Stimulated activated CD8-positive, alpha-beta memory T cell treated with anti-CD3 and anti-CD28 coated beads, Interleukin-4, amount 100 ng/mL, for 4 hours (primary cell): ENCODE measurements at places on chromosomes 2 and 18.

DNA sequence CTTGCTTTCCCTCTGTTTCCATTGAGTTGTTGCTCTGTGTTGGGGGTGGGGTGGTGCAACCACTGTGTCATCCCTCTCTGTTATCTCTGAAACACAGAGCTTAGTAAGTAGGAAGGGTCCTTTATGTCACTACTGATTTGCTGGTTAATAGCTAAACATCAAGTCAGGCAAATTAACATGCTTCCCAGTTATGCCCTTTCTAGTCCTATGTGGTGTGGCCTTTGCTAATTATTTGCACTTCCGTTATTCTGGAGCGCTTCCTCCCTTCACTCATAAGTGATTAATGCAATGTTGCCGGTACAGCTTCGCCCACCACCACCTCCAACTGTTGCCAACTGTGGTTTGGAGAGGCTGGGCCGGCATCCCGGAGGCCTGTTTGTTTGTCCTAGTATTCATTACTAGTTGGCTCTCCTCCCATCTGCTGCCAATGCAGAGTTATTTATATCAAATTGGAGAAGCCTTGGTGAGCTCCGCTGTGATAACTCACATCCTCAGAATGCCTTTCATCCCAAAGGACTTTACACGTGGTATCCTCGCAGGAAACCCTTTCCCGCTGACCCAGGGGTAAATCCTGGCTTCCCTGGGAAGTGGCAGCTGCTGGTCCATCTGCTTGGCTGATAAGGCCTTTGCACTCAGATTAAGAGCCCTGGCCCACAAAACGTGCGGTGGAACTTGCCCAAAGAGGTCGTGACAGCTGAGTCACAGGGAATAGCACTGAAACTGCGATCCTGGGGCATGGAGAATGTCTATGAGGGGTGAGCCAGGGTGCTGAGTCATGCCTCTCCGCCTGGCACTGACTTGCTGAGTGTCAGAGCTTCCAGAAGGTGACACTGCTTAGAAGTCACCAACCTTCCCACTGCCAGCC lies 72.0 kb upstream of the ZCCHC2 start:
- DNase-seq = no peak

DNA sequence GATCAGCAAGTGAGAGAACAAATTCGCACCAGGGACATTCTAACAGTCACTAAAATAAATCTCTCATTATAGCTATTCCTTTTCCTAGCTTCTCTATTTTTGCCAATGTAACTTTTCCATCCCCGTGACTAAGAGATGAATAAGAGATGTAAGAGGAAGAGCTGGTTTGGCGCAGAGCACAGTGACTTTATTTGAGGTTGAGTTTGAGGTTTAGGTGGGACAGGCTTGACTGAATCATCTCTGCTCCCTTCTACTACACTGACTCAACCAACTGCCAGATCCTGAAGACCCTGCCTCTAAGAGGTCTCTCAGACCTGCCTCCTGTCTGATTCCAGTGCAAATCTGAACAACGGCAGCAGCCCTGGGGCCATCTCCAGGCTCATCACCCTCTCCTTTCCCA lies 28.0 kb downstream of the RFX8 start:
- no peak for DNase-seq

DNA sequence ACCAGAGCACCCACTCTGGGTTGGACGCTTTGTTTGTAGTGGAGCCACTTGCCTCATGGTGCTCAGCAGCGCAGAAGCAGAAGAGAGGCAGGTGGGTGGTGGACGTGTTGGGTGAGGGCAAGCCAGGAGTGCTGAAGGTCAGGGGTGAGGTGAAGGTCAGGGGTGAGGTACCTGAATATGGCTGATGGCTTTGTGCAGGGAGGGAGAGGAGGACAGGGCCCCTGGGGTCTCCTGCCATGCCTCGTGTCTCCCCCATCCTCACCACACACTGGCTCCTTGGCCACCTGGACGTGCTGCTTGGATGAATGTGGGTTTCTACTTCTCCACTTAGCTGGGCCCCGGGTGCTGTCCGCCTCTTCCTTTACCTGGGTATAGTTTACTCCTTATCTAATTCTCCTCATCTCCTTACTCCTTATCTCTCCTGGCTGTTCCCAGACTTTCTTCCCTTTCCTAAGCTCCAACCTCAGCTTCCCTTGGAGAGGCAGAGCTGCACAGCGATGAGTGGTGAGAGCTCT lies 68.1 kb downstream of the DYSF start:
- DNase-seq = no peak

GRCh38 chr2:74179063-74179865 lies 585 bp upstream of the MOB1A start:
- no peak for DNase-seq

DNA sequence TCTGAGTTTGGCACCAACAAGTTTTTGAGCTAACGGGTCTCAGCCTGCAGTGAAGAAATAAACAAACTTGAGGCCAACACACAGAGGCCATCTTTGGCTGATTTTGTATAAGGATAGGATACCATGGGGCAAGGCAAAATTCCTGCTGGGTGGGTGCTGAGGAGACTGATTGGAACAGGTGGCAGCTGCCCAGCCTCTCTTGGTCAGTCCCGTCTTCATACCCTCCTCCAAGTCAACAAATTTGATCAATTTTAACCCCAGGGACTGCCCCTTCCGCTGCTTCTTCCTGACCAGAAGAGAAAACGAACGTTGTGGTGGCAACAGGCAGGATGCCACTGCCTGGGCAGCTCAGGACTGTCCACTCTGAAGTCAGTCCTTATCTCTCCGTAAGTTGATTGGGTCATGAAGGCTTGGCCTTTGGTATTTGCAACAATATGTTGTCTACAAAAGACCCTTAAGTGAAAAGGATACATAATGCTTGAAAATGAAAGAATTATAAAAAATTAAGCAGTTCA lies 139.3 kb downstream of the SPP2 start:
- no peak for DNase-seq

- no peak for DNase-seq
These were observed 115.6 kb downstream of the PPP1R1C start for GRCh38 chr2:182101263-182101662.

- no peak for DNase-seq
These were observed 568.3 kb upstream of the MEX3C start for GRCh38 chr18:51765606-51766360.

GRCh38 chr2:51620796-51621195 lies 588.9 kb upstream of the NRXN1 start:
- no peak for DNase-seq

DNA sequence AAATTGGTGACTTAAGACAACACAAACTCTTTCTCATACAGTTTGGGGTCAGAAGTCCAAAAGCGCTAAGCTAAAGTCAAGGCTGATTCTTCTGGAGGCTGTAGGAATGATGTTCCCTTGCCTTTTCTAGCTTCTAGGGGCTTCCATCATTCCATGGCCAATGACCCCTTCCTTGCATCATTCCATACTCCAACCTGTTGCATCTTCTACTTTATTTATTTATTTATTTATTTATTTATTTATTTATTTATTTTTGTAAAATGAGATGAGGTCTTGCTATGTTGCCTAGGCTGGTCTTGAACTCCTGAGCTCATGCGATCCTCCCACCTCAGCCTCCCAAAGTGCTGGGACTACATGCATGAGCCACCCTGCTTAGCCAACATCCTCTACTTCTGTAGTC lies 44.7 kb upstream of the C1D start:
- no peak for DNase-seq

- no peak for DNase-seq
These were observed 7.9 kb downstream of the GAD1 start for GRCh38 chr2:170824526-170825015.

DNA sequence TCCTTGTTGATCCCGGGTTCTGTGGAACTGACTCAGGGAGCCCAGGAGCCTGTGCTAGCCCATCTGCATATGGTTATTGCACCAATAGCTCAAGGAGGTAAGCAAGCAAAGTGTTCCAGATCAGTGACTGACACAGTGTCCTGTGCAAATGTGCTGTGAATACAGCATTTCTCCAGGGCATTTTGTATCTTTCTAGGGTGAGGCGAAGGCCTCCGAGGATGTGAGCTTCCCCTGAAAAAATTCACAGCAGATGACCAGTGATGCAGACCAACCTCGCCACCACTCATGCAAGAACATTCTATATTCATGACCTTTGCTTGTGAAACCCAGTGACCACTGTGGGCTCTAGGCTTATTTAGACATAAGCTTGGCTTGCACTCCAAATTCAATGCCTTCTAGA lies 15.2 kb upstream of the NT5DC4 start:
- DNase-seq = no peak

DNA sequence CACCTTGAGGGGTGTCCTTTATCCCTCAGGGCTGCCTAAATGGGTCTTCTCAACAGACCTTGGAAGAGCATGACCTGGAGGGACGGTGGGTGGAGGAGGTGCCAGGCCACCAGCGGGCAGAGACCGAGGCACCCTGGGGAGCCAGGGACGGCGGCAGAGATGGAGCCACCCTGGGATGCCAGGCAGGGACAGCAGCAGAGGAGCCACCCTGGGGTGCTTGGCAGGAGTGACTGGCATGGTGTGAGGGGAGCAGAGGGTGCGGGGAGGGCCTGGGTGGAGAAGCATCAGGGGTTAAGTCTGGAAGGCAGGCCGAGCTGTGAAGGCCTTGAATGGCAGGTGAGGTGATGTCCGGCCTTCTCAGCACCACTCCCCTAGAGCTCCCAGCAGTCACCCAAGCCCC lies 56.1 kb downstream of the CIB4 start:
- no peak for DNase-seq
